ENCODE measurements at places on chromosomes 6 and 20.
A peak's percentile ranks its signal among the peaks of the same experiment; 100 is the strongest.

DNA sequence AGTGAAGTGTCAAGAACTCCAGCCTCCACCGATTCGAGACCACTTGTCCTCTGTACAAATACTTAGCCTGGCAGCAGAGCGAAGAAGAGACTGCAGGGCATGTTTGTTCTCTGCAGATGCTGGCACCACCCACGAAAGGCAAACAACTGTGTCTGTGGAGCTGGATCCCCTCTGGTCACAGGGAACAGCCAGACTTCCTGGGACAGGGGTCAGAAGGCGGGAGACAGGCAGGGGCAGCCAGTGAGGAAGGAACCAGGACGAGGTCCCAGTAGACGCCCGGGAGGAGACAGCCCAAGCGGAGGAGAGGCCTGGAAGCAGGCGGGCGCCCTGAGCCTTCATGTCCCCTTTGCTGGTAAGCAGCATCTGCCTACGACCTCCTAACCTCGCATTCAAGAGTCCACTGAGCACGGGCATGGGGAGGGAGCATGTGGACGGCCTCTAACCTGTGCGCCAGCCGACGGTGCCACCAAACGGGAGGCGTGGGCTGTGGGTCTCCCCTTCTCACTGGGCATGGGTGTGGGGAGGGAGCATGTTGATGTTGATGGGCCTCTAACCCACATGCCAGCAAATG is 265.5 kb downstream of the DLL1 start:
- no peak for DNase-seq

DNA sequence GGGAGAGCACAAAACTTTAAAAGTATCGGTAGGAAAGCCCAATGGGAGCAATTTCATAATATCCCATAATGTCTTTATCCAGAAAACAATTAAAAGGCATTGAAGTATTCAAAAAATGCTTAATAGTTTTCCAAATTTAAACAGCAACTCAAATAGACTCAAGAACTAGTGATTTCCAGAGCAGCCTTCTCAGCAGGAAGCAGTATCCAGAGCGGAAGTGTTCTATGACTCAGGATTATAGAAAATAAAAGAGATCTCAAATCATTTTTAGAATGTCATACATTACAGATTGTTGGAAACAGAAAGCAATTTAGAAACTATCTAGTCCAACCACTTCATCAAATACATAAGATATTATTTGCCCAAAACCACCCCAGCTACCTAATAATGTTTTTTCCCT is 79.3 kb downstream of the COL12A1 start:
- no peak for DNase-seq

- peak; percentile 17 for DNase-seq
These were observed 2.2 kb upstream of the ARHGAP40 start for GRCh38 chr20:38599410-38599882.

- no peak for DNase-seq
These were observed 30.9 kb upstream of the ERVFRD-1 start for GRCh38 chr6:11142296-11143027.
